ENCODE measurements at places on chromosomes 5 and 9.

GRCh38 chr9:79490657-79491248 is 81.0 kb upstream of the TLE4 start:
- no peak for DNase-seq

GRCh38 chr9:27495480-27496134 is 28.5 kb upstream of the IFNK start:
- no peak for DNase-seq

GRCh38 chr5:38753141-38753540 is 92.7 kb upstream of the OSMR start:
- no peak for DNase-seq

- no peak for DNase-seq
Measured at GRCh38 chr5:55218967-55219366, 8.1 kb downstream of the MCIDAS start.

GRCh38 chr9:38038307-38039089 is 30.5 kb downstream of the SHB start:
- no peak for DNase-seq

GRCh38 chr5:37740331-37741066 is 99.3 kb downstream of the GDNF start:
- DNase-seq = no peak

- DNase-seq = no peak
Measured at GRCh38 chr5:67966712-67967111, 248.8 kb upstream of the PIK3R1 start.

Measured in stimulated activated CD8-positive, alpha-beta memory T cell treated with anti-CD3 and anti-CD28 coated beads, Interleukin-4, amount 100 ng/mL, for 4 hours (primary cell).